ENCODE measurements at places on chromosomes 4 and X.

- no peak for DNase-seq
Observed at GRCh38 chrX:94961730-94962129, 1287.7 kb downstream of the FAM133A start.

DNA sequence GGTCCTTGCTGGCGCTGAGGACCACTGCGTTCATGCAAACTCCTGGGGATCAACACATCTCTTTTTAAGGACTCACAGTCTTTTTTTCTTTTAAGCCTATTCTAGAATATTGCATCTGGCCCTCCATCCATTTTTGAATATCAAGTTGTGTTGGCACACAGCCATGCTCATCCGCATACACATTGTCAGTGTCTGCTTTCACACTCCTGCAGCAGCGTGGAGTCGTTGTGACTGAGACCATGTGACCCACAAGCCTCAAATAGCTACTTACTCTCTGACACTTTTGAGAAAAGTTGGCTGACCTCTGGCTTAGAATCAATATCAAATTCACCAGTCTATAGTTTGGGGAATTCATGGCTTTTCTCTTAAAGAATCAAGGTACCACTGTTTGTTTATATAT, 191.8 kb upstream of the S100G start:
- no peak for DNase-seq

DNA sequence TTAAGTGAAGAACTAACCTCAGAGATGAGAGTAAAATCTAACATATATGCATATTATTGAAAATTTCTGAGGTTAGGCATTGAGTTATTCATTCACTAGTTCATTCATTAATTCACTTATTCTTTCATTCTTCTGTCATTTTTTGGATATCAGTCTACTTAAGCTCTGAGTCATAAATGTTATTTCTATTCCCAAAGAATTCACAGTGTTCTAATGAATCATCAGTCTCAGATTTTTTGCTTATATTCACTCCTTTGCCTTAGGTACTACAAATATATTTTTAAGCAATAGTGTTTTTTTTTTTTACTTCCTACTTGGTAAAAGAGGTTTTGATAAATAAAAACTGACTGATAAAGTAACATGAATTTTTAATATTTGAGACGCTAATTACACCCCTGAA, 95.2 kb upstream of the DKK2 start:
- DNase-seq, result no peak

DNA sequence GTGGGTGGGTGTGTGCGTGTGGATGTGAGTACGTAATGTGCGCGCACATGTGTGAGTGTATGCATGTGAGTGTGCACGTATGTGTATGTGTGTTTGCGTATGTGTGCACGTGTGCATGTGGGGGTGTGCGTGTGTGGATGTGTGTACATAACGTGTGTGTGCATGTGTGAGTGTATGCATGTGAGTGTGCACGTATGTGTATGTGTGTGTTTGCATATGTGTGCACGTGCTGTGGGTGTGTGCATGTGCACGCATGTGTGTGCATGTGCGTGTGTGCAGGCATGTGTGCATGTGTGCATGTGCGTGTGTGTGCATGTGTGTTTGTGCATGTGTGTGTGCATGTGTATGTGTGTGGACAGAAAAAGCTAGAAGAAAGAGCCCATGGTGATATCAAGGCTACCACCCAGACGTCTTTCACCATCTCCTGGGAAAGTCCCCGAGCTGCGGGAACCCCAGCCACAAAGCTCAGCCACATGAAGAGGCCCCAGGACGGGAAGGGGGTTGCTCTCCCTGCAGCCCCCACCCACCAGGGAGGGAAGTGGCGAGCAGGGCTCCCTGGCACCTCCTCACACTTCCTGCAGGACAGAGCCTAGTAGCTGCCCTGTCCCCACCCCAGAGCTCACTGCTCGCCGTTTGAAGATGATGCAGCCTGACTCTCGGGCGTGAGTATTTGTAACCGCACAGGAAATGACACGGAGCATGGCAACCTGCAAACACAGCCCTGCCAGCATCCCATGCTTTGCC, 108.3 kb downstream of the DCTD start:
- no peak for DNase-seq

DNA sequence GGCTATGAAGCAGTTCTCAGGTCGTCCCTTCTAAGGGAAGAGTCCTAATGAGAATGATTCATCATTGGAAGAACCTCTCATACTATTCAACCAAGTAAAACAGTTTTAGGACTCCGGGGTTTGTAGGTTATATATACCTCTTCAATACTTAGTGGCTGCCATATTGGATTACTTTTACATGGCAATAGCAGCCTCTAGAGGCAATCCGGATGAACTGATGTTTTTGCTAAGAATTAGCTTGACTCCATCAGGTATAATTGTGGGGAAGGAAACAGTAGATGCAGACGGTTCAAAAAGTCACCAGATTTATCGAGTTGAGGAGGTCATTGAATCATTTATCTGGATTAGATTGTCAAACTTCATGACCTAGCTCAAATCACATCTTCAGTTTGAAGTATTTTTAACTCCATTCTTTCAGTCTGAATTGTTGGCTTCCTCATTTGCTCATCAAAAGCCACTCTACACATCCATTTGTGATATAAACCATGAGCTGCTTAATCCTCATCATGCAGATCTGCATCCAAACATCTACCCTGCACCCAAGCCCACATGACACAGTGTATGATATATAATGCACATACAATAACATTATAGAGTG, 28.4 kb downstream of the GUCY1B1 start:
- no peak for DNase-seq

DNA sequence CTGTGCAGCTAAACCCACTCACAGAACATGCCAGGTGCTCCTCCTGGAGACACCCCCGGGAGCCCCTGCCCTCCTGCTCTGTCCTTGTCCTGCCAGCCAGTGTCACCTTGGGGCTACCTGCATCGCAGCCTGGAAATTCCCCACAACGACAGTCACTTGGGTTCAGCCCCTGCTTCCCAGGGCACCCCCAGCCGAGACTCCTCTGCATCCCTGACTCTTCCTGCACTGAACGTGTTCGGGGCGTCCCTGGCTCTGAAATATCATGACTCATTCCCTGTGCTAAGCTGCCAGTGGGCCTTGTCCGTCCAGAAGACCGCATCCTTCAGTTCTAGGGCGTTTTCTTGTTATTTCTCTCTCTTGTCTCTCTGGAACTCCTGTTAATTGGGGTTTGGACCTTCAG, 5.8 kb downstream of the CFAP99 start:
- DNase-seq, result no peak

- DNase-seq, result no peak
Observed at GRCh38 chr4:174198396-174198795, 85.1 kb downstream of the FBXO8 start.

DNA sequence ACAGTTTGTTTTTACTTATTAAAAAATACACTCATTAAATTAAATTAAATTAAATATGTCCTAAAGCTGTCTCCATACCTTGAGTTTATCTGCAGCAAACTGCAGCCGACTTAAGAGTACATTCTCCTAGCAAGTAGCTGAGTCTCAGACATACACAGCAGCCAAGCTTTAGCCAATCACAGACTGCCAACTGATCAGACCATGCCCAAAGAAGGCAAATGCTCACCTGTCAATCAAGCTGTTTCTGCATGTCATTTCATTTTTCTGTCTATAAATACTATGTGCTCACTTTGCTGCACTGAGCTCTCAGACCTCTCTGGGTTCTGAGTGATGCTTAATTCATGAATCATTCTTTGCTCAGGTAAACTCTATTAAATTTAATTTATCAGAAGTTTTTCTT, 280.9 kb upstream of the EPHA5 start:
- DNase-seq, result no peak

GRCh38 chr4:74758551-74759145, 35.7 kb downstream of the BTC start:
- DNase-seq, result no peak

DNA sequence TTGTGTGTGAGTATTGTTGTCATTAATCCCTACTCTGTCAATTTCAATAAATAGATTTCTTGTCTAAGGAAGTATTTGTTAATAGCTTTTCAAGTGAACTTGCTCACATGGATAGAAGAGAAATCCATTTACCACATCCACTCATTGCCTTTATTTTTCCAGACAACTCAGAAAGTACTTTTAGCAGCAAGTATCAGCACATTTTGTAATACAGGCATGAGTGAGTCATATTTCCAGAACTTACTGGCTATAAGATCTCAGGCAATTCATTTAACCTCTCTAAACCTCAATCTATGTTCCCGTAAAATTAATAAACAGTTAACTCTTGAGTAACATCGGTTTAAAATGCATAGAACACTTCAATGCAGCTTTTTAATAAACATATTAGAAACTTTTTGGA, 317.9 kb upstream of the PCDH7 start:
- DNase-seq, result no peak

DNA sequence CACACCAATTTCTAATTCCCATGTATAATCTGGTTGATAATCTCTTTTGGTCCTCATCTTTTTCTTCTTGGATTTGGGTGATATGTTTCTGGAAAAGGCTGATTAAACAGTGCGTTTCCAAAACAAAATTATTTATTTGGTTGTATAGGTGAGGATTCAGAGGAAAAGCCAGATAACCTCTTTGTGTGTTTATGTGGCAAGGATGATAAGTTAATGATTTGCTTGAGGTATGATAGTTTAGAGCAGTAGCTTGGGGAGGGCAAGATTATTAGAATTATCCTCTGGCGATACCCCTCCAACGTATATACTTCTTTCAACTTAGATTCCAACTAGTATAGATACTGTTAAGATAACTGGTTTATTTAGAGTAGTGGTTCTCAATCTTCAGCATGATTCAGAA, 53.3 kb downstream of the SLC4A4 start:
- DNase-seq, result no peak

GRCh38 chr4:59650861-59651260, 1549.3 kb upstream of the ADGRL3 start:
- no peak for DNase-seq

- DNase-seq, result peak; percentile 59
Observed at GRCh38 chr4:146243141-146243882, 29.0 kb downstream of the REELD1 start.

DNA sequence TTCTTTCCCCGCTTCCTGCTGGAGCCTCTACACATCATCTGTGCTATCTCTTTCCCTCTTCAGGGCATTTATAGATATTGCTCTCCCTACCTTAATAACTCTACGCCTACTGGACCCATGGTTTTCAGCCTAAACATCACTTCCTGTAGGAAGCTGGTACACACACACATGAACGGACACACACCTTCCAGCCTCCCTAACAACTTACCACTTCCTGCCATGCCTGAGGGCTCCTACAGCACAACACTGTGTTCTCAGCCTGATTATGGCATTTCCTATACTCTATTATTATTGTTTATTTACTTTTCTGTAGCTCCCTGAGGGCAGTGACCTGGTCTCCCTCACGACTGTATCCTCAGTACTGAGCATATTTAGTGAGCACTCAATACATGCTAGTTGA, 163.6 kb upstream of the MAP3K15 start:
- no peak for DNase-seq

DNA sequence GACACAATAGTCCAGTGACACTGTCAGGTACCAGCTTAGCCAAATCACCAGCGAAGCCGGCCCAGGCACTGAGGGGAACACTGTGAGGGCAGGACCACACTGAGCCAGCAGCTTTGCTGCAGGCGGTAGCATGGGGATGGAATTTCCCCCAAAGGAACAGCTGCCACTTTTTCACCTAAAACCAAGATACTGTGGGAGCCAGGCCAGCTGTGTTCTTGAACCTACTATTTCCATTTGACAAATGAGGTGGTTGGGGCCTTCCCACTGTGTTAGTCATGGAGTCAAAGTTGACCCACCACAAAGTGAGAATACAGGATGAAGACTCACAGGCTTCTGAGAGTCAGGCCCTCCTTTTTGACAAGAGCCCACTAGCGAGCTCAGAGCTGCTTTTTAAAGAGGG, 70.7 kb upstream of the SH3RF1 start:
- no peak for DNase-seq

DNA sequence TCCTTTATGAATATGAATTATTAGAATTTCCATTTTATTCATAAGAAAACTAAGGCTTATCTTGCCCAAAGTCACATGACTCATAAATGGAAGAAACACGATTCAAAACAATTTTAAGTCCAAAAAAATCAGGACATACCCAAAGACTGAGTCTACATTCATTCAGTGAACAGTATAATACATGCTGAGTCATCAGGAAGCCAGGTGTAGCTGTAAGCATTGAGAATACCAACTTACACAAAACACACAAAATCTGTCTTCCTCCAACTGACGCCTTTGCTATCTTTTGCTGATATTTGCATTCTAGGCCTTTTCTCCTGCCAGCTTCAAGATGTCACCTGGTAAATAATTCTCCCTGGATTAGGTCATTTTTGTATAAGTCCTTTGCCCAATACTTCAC, 520.1 kb upstream of the GALNT7 start:
- DNase-seq, result no peak

GRCh38 chr4:55635741-55636655, at the start of gene NMU:
TSS of gene NMU (minus strand) at chr4:55636298. CDS start at chr4:55636192, 106 bp downstream.
- DNase-seq, result no peak

- no peak for DNase-seq
Observed at GRCh38 chr4:122027203-122027602, 75.3 kb upstream of the TRPC3 start.

DNA sequence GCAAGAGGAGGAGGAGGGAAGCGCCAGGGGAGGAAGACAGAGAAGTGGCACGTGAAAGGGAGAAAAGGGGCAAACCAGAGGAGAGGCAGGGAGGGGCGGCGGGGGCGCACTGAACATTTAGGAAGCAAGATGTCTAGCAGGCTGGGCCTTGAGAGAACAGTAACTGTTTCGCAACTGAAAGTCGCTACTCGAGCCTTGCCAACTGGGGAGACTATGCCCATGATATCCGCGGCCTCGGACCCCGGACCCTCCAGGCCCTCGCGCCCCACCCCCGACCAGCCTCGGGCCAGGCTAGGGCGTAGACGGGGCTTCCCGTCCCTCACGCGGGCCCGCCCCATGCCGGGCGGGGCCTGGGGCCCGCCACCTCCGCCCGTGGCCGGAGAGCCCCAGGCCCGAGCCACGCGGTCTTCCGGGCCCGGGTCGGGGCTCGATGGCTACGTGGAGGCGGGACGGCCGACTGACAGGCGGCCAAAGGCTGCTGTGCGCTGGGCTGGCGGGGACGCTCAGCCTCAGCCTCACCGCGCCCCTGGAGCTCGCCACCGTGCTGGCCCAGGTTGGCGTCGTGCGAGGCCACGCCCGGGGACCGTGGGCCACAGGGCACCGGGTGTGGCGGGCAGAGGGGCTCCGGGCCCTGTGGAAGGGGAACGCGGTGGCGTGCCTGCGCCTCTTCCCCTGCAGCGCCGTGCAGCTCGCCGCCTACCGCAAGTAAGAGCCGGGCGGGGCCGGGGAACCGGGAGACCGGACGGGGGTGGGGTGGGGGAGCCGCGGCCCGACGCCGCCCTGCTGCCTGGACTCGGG, at the start of gene SLC25A43:
TSS of gene SLC25A43 (plus strand) at position 363 of the 798 bp plus-strand sequence. CDS start at position 431, 68 bp downstream.
- DNase-seq, result peak; percentile 7

- DNase-seq, result no peak
Observed at GRCh38 chrX:112630187-112630586, 49.6 kb downstream of the LHFPL1 start.

DNA sequence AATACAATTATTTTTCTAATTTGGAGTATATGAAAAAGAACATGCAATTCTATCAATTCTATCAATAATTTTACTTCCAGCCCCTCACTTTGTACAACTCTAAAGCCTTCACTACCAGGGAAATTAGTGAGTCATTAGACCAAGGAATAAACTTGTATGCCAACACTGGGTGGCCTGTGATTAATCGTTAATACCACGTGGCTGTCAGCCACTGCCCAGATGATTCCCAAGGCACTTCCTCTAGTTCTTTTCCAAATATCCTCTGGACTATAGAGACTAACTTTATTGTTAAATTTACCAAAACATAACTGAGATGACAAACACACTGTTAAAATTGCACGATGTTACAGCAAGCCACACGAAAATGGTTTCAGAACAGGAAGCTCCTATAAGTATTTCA, 45.7 kb downstream of the MID1 start:
- DNase-seq, result no peak

GRCh38 chrX:150587585-150588503, 19.4 kb downstream of the MTM1 start:
- peak; percentile 51 for DNase-seq
